ENCODE measurements at places on chromosomes 11 and 22. TPM values are rescaled to one million over a fixed set of nuclear protein-coding genes. Genes with fewer than 3 reads are reported as not detected.

Gene PACSIN3
- total RNA-seq, result 10.2 TPM

Gene ENTHD1
- total RNA-seq, result 0.77 TPM

Gene POU2AF3
- 0.32 TPM for total RNA-seq

Gene OR51B4
- total RNA-seq, result not detected

GRCh38 chr11:61011950-61012736 lies 40.7 kb downstream of the CD6 start:
- DNase-seq, result no peak

DNA sequence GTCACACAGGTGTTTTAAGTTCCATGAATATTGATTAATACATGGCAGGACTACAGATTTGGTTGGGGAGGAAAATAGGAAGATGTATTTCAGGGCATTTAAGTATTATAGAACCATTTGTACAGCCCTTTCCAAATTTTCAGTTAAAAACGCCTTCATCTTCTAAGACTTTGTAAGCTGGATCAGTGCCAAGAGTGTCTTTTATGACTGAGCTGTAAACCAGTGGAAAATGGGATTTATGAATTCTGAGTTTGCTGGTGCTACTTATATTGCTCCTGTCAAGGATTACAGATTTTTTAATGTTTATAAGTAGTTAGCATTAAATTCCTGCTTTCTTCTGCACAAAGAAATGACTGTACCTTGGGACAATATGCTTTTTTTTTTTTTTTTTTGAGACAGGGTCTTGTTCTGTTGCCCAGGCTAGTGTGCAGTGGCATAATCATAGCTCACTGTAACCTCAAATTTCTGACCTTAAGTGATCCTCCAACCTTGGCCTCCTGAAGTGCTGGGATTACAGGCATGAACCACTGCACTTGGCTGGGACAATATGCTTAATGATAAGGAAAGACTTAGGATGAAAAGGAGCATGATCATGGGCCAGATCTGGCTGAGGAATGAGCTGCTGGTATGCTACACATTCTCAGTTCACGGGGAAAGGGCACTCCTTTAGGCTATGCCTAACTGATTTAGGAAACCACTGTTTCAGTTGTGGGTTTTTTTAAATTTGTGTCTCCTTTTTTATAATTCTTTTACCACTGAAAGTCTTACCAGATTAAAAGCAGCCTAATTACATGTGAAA lies 113.6 kb upstream of the MTNR1B start:
- no peak for DNase-seq

- no peak for DNase-seq
These were observed 103.9 kb downstream of the ARL14EP start for GRCh38 chr11:30426781-30427180.

GRCh38 chr11:35030716-35031213 lies 108.2 kb upstream of the CD44 start:
- DNase-seq, result peak; percentile 26

- DNase-seq, result no peak
These were observed 41.3 kb downstream of the ABTB2 start for GRCh38 chr11:34316347-34317035.

DNA sequence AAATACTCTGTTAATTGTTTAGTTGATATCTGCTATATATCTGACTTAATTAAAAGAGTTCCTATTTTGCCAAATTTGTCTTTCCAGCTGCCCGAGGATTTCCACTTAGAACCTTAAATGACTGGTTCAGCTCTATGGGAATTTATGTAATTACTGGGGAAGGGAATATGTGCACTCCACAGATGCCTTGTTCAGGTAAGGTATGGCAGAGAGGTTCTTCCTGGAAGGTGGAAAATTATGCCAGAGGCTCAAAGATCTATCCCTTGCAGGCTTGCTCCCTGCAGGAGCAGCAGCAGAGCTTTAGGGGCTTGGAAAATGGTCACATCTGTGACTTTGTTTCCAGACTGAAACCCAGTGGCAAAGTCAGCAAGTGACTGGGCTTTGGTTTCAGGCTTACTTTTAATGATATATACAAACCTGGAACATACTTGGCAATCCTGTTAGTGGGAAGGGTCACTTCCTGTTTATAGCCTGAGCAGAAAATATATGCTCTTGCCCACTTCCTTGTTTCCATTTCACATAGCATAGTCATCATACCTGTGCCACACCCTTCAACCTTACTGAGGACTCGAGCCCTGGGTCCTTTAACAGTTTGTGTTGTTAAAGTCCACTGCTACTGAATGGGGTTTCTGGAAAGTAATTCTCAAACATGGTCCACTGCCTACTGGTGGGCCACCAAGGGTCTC lies 23.7 kb downstream of the WBP2NL start:
- DNase-seq, result no peak

DNA sequence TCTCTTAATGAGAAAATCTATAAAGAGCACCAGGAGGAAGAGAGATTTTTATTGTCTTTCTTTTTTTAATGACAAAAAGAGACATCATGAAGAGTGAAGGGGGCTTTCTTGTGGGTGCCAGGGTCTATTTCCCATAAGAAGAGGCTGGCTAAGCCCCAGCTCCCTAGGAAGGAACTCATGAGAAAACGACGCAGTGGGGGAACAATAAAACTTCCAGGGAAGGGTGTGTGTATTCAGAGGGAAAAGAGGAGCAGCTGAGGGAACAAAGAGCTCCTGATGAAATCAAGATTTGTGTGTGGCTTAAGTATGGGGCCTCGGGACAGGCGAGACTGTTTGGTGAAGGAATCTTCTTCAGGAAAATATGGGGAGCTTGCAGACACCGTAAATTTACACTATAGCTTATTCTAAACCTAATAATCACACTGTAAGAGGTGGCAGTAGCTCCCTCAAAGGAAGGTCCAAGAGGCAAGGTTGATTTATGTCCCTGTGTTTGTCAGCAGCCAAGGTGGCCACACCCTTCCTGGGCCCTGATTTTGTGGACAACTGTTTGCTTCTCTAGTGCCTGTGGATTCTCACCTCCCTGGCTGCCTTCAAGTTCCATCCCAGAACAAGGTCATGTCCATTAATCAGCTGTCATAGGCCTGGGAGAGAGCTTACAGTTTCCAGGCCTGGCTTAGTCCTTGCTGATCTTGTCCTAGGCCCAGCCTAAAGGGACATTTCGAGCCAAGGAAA lies 615.7 kb downstream of the INSC start:
- no peak for DNase-seq

GRCh38 chr11:108805030-108805429 lies 140.2 kb downstream of the DDX10 start:
- DNase-seq, result no peak

Measured in activated T-cell treated with anti-CD3 and anti-CD28 coated beads, Interleukin-2, amount 50 U/mL, for 72 hours (primary cell).